Effector CD8-positive, alpha-beta T cell (primary cell): ENCODE measurements at places on chromosomes 11 and 22.

- no peak for DNase-seq
Observed at GRCh38 chr22:47176573-47177333, 414.3 kb downstream of the TBC1D22A start.

- DNase-seq = no peak
Observed at GRCh38 chr11:43557553-43558110, 122.9 kb upstream of the HSD17B12 start.

- no peak for DNase-seq
Observed at GRCh38 chr22:50363166-50363802, 20.2 kb downstream of the PPP6R2 start.

DNA sequence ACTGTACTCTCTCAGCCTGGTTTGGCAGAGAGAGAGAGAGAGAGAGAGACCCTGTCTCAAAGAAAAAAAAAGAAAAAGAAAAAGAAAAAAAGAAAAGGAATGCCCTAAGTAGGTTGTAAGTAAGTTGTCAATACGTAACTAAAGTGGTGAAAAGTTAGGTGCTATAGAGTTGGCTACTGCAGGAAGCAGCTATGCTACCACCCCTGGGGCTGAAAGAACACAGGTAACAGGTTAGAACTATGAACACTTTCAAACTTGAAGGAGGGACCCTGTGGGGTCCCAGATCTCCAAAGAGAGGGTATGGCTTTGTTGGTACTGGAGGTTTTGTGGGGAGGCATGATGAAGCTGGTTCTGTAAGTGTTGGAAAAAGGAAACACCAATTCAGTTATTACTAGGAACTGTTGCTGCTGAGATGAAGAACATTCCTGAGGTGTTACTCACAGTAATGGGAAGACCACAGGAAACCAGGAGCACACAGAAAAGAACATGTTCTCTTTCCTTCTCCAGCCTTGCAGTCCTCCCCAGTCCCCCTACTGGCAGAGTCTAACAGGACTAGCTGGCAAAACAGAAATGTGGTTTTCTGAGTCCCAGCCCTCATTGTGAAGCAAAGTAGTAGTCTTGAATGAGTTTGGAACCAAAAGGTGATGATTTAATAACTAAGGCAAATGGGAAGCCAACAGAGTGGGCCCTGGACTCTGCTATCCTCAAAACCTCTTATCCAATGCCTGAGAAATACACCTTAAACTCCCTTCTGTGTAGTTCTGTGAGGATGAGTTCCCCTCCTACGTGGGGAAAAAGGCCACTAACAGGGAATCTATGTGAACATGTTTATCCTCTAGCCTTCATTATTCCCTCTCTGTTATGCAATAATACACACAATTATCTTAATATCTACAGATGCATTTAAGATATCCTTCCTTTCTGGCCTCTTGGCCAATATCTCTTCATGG lies 427.0 kb upstream of the DDI1 start:
- no peak for DNase-seq

- no peak for DNase-seq
Observed at GRCh38 chr11:106202935-106203620, 125.6 kb downstream of the AASDHPPT start.

GRCh38 chr22:33887173-33887572 lies 33.1 kb downstream of the LARGE1 start:
- no peak for DNase-seq

DNA sequence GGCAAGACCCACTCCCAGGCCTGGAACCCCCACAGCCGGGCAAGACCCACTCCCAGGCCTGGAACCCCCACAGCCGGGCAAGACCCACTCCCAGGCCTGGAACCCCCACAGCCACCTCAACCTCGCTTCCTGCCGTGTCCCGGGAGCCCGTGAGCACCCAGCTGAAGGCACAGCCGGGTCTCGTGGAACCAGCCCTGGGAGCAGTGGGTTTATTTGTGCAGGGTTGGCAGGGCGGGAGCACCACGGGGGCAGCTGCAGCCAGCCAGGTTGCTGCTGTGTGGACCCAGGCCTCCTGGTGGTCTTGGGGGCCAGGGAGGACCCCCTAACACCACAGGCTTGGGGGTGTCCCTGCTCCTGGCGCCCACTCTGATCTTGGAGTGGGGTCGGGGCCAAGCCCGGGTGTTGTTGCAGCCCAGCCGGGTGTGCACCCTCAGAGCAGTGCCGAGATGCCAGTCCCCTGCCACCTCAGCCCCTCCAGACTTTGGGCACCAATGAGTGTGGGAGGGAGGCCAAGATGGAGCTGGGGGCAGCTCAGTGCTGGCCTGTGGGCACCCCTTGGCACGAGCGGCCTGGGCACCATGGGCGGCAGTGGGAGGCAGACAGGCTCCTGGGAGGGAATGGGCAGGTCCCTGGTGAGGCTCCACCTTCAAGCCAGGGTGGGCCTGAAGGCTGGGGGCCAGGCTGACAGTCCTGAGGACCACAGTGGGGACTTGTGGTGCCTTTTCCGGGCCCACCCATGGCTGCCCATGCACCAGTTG lies 8.2 kb upstream of the PKP3 start:
- no peak for DNase-seq

- DNase-seq = no peak
Observed at GRCh38 chr11:5286901-5287300, 14.8 kb downstream of the OR51B4 start.

- no peak for DNase-seq
Observed at GRCh38 chr11:130050257-130050656, 19.4 kb upstream of the APLP2 start.

- DNase-seq = no peak
Observed at GRCh38 chr11:30717641-30718040, 131.5 kb upstream of the MPPED2 start.

DNA sequence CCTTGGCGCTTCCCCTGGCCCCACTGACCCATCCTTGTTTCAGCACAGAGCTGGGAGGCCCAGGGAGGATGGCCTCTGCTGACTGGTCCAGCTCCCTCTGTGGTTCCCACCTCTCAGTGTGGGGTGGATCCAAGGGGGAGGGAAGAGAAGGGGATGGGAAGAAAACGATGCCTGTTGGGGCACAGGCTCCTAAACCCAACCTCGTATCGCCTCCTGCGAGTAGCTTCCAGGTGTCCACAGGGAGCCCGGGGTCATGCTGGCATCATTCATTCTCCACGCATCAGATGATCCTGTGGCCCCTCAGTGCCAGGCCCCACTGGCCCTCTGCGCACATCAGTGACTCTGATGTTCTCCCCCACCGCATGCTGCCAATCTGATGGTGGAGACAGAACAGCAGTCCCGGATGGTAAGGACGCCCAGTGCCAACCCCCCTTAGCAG lies 5.1 kb downstream of the MYEOV start:
- no peak for DNase-seq

DNA sequence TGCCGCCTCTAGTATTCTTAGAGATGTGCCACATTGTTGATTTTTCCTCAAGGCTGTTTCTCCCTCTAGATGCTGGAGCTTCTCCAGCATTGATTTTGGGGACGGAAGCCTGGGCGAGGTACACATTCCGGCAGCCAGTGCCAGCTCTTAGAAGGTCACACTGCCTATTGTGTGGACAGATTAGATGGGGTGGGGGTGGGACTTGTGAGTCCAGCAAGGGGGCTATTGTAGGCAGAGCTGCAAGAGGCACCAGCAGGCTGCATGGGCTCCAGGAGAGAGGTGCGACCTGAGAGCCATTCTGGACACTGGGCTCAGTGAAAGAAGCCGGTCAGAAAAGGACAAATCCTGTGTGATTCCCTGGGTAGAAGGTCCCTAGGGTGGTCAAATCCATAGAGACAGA lies 12.4 kb downstream of the C11orf21 start:
- no peak for DNase-seq

- no peak for DNase-seq
Observed at GRCh38 chr11:39294648-39295047, 2164.8 kb downstream of the LRRC4C start.

GRCh38 chr22:46410291-46410808 lies 74.8 kb downstream of the TRMU start:
- no peak for DNase-seq

DNA sequence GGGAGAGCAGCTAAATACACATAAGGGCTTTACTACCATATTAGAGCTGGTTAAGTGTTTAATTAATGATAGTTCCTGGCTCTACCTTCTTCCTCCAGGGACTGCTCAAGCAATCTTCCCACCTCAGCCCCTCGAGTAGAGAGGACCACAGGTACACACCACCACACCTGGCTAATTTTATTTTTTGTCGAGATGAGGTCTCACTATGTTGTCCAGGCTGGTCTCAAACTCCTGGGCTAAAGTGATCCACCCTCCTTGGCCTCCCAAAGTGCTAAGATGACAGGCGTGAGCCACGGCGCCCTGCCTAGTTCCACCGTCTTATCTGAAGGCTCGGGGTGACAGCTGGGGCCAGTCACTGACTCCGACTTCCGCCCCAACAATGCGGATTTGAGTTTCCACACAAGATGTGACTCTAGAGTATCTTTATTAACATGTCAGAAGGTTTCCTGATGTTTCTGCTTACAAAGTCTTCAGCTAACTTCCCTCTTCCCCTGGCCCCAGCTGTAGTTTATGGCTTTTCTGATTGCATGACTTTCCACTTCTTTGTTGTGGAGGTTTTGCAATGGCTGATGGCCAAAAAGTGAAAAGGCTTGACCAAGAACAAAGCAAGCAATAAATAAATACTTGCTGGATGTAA lies 16.8 kb downstream of the TPST2 start:
- DNase-seq = no peak

DNA sequence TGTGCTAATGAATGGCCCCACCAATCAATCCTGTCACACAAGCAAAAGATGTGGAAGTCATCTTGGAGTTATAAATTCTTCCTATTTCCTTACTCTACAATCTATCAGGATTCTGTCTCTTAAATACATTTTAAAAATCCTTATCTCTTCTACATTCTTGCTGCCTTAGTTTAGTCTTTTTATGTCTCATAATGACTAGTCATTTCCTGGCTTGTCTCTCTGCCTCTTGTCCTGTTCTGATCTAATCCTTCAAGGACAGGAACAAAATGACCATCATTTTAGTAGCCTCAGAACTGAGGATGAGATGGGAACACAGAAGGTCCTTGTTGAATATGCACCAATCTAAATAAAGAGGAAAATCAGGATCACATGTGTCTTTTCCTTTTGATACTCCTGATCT lies 56.6 kb upstream of the LIN7C start:
- DNase-seq = no peak

GRCh38 chr11:115170133-115170815 lies 333.9 kb downstream of the CADM1 start:
- DNase-seq = no peak

DNA sequence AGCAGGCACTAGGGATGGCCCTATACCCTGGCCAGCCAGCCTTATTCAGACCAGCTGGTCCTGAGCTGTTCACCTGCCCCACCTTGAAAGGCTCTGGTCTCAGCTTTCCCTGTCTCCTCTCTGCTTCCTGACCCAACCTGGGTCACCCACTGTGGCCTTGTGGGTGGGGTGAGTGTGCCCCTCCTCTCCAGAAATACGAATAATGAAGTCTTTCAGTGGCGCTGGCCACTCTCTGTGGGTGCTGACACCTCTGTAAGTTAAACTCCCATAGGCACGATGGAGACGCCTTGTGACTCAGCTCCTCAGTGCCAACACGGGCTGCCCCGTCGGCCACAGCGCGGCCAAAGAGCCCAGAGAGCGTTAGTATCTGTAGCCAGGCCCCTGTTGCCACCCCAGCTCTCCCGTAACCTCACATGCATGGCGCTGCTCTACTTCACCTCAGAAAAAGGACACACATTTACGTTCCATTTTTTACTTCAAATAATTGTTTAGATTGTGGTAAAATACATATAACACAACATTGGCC lies 74.6 kb upstream of the SEPTIN5 start:
- no peak for DNase-seq

DNA sequence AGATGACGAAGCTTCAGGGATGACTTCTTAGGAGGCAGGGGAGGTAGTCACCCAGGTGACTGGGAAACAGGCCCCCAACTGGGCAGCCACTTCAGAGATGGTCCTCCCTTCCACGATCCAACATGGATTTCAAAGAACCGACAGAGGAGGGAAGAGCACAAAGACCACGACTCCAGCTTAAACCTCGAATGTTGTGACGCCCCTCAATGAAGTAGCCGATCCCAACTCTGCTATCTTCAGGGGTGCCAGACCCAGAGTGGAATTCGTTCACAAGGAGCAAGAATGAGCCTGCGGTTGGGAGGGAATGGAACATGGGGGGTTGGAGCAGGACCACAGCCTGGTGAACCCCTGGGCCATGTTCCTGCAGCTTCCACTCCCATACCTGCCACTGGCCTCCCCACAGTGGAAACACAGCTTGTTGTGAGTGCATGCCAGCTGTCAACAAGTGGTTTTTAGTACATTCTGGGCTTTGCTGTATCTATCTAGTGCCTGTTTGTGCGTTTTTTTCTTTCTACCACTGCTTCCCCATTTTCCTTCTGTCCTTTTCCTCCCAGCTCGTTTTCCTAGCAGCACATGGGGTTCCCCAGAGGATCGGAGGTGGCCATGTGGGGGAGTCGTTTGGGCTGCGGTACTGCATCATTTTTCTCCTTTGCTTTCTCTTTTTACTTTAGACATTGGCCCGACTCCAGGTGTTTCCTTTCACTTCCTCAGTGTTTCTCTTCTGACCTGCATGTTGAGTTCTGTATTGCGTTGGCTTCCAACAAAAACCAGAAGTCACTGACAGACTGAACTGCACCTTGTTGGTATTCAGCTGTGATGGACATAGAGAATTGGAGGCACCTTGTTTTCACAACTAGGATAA lies 65.8 kb downstream of the MORC2 start:
- DNase-seq = no peak

DNA sequence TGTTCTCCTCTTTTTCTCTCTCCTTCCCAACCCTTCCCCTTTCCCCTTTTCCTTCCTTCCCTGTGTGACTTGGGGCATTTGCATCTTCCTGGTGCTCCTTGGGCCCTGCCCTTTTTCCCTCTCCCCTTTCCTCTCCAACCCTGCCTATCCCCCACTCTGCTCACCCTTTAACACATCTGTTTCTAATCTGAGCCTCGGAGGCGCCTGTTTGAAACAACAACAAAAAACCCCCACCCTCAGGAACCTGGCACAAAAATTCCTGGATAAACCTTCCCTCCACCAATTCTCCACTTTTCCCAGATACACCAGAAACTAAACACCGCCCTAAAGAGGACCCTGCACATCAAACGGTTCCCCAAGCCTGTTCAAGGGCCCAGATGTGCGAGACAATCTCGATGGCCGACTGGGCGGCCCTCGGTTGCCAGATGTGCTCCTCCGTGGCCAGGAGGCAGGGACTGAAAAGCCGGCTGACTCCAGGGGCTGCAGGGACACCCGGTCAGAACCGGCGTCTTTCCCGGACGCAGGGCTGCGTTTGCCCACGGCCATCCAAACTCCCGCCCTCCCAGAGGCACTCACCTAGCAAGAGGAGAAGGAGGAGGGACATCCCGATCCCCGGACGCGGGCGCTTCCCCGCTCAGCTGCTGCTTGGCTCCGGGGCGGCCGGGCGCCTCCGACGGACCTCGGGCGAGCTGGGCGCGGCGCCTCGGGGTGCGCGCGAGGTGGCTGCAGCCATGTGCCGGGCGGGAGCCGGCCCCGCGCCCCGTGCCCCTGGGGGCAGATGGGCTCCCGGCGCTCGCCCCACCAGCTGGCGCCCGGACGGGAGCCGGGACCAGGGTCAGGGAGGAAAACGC lies 486 bp downstream of the CLMP start:
- no peak for DNase-seq

GRCh38 chr11:20489948-20490347 lies 102.4 kb downstream of the PRMT3 start:
- no peak for DNase-seq
